ENCODE measurements at places on chromosomes 6 and 20.

DNA sequence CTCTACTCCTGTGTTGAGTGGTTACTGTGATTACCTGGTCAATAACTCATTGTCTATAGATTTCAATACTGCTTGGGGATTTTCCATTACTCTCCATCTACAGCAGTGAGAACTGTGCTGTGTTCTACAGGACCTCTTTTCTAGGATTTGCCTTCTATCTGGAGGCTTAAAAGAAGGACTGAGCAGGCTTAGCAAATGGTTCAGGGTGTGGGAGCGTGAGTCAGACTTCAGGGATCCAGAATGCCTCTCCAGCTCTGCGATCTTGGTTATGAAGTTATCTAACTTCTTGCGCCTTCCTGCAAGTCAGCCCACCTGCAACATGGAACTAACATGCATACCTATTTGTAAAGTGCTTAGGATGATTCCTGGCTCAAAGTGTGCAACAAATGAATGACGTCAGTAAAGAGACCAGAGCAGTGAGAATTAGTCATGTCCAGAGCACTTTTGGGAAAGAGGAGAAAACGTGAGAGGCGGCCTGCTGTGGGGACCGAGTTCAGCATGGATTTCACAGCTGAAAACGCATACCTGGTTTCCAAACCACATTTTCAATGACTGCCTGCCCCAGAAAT is 610.1 kb upstream of the CDH4 start:
- DNase-seq: no peak

DNA sequence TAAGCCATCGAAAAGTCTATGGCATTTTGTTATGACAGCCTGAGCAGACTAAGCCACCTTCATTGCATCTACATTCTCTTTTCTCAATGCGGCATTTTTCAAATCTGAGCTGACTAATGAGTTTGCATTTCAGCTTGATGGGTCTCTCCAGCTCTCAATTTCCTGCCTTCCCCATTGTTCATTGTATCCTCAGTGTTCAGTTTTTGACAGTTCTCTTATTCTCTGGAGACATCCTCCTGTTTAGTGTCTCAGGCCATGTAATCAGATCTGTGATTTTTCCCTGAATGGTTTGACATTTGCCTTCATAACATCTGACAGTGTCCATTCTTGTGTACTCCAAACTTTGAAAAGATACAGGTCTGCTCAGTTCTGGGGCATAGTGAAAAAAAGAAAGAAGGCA is 27.9 kb upstream of the MCM3 start:
- DNase-seq: no peak

DNA sequence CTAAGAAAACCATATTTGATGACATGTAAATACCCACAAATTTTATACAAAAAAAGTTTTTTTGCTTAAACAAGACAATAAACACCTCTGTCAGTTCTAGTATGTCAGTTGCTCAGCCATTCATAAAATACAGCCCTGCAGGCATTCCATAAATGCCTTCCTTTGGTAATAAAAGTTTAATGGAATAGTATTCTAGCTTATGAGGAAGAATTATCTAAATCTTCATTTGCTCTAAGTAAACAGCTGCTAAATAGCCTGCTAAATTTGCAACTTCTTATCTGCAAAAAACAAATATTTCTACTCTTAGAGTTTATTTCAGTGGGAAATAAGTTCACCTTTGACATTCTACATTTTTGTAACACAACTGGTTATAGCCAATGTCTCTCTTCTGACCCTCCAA is 108.8 kb downstream of the SMLR1 start:
- no peak for DNase-seq

DNA sequence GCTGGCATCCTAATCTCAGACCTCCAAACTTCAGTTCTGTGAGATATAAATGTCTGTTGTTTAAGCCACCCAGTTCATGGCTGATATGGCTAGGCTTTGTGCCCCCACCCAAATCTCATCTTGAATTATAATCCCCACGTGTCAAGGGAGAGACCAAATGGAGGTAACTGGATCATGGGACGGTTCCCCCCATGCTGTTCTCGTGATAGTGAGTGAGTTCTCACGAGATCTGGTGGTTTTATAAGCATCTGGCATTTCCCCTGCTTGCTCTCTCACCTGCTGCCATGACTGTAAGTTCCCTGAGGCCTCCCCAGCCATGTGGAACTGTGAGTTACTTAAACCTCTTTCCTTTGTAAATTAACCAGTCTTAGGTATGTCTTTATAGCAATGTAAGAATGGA is 56.7 kb downstream of the KIAA0319 start:
- no peak for DNase-seq

GRCh38 chr6:10861086-10861485 is 20.8 kb downstream of the GCM2 start:
- no peak for DNase-seq

- no peak for DNase-seq
These were observed 861 bp upstream of the NHSL1 start for GRCh38 chr6:138500045-138500665.

DNA sequence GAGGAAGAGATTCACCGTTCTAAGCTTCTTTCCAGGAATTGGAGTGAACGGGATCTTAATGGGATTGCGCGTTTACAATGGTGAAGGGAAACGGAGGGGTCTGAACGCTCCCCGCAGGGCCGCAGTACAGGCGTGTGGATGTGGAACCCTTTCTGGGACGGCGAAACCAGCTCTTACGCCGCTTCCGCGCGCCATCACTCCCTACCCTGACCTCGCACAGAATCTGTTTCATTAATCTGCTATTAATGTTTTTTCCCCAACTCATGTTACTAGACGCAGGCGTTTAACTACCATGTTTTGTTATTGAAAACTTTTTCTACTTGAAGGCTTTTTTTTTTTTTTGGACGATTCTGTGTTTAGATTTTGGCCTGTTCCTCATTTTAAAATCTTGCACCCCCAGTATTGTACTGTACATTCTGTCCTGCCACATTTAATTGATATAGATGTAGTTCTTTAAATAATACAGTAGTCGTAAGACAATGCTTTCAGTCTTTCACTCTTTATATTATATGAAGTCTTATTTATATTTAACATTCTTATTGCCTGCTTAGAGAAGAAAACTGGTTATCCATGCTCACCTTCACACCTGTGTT is 696 bp upstream of the SUPT3H start:
- no peak for DNase-seq

GRCh38 chr20:42193119-42193518 is 574.9 kb upstream of the CHD6 start:
- no peak for DNase-seq

- no peak for DNase-seq
These were observed 41.2 kb downstream of the SLX4IP start for GRCh38 chr20:10476319-10476724.

GRCh38 chr6:15362274-15363160 is 116.6 kb downstream of the JARID2 start:
- no peak for DNase-seq

DNA sequence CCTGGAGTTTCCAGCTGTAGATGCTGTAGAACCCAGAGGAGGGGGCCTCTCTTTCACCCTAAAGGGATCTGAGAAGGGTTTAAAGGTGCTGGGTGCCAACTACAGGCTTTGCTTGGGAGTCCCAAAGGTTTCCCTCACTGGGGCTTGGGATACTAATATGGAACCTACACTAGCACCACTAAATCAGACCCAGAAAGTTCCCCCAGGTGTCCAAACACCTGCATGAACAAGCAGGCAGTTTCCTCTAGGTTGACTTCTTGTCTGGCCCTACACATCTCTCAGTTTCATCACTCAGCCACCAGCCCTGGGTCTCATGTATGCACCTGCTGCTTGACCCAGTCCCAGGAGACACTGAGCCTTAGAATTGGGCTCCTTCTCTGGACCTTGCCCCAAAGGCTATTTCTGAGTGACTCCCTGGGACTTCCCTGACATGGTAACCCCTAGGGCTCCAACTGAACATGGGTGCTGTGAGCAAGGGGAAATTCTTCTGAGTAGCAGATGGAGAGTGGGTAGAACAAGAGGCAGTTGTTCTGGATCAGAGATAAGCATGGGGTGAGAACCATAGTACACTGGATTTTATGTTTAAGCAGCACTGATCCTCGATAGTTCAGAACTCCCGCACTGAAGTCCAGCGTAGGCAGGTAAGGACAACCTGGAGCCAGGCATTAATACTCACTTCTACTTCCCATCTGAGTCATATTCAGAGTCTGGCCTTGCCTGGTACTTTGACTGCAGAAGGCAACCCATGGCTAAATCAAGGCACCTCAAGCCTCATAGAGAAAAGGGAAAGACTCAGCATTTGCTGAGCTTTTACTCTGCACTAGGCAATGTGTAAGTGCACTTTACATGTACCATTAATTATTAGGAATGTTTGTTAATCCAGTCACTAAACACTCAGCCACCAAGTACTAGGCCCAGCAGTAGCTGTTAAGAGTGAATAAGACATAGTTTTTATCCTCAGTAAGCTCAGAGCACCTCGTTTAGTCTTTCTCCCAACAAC is 16.8 kb downstream of the BCL2L1 start:
- no peak for DNase-seq

GRCh38 chr6:56073315-56073714 is 174.1 kb downstream of the COL21A1 start:
- DNase-seq: no peak

- DNase-seq: no peak
These were observed 201.3 kb upstream of the DTNBP1 start for GRCh38 chr6:15864038-15864707.

Measured in progenitor cell of endocrine pancreas (in vitro differentiated cells).